ENCODE measurements at places on chromosomes 2 and 18.

GRCh38 chr18:36811955-36812354 is 16.8 kb downstream of the TPGS2 start:
- DNase-seq = no peak

GRCh38 chr2:168748461-168748860 is 54.0 kb upstream of the NOSTRIN start:
- DNase-seq = no peak

DNA sequence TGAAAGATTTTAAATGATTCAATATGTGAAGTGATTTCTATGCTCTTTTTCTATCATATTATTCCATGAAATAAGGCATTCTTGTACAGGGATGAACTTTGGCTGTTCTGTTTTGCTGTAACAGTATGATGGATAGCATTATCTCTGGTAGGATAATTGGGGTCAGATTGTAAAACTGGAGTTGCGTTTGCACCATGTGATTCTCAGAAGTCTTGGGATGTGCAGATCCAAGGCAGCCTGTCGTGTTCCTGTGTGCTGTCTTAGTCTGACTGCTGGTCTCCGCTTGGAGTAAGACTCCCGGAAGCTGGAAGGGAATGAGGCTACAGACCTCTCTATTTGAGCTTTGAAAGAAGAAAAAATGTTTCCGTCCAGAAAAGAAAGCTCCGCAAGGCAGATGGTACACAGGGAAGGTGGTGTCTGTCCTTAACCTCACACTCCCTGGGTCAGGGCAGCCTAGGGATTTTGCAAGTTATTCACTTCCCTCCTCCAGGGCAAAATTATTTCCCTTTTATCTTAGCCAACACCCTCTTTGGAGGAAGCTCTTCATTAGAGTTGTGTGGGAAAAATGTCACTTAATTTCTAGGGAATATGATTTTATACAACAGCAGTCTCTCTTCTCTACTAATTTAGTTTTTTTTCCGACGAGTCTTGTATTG is 250.6 kb downstream of the PTPRM start:
- no peak for DNase-seq

GRCh38 chr2:217206016-217206725 is 346.3 kb upstream of the TNP1 start:
- no peak for DNase-seq

GRCh38 chr18:39846265-39846664 is 2108.8 kb upstream of the PIK3C3 start:
- DNase-seq = no peak

DNA sequence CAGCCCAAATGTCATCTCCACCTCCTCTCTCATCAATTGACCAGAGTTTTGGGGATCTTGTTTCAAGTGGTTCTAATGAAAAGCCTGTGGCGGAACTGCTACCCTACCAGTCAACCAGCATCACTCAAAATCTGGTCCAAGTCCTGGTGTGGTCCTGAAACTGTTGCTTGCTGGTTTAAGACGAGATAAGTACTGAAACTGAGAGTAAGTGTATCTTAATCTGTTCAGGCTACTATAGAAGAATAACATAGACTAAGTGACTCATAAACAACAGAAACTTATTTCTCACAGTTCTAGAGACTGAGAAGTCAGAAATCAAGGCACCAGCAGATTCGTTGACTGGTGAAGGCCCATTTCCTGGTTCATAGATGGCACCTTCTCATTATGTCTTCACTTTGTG is 879 bp upstream of the GALNT5 start:
- peak; percentile 43 for DNase-seq

- no peak for DNase-seq
Measured at GRCh38 chr2:48265169-48266030, 264.6 kb upstream of the STON1 start.

Measured in stimulated activated CD8-positive, alpha-beta memory T cell treated with anti-CD3 and anti-CD28 coated beads, Interleukin-4, amount 100 ng/mL, for 48 hours (primary cell).